Cardiac muscle cell (in vitro differentiated cells and primary cell): ENCODE measurements at places on chromosomes 12 and 14. TPM values are rescaled to one million over a fixed set of nuclear protein-coding genes. Genes with fewer than 3 reads are reported as not detected.
A peak's percentile ranks its signal among the peaks of the same experiment; 100 is the strongest.

GRCh38 chr14:51680031-51680430 is 28.3 kb downstream of the FRMD6 start:
- DNase-seq, result peak; percentile 46

DNA sequence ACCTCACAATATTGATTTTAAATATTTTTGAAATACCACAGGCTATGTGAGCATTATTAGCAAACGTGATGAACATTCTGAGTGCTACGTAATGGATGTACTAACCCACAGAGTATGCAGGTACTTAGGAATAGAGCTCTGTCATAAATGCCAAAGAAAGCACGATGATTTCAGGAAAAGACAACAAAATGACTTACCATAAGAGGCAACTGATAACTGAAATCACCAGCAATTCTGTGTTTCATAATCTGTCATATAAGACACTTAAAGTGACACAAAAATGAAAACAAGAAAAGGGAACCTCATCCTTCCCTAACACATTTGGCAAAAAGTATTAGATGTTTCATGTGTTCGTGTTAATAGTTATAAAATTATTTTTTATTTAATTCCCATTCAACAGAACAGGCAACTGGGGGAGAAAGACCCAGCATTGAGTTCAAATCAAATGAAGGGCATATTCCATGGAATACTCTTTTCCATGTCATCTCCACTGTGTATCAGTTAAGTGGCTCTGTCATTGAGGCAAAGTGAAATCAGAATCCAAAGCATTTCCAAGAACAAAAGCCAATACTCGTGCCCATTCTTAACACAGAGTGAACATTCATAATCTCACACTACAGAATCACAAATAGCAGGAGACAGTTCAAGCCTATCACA is 30.4 kb downstream of the ARMH4 start:
- no peak for DNase-seq

DNA sequence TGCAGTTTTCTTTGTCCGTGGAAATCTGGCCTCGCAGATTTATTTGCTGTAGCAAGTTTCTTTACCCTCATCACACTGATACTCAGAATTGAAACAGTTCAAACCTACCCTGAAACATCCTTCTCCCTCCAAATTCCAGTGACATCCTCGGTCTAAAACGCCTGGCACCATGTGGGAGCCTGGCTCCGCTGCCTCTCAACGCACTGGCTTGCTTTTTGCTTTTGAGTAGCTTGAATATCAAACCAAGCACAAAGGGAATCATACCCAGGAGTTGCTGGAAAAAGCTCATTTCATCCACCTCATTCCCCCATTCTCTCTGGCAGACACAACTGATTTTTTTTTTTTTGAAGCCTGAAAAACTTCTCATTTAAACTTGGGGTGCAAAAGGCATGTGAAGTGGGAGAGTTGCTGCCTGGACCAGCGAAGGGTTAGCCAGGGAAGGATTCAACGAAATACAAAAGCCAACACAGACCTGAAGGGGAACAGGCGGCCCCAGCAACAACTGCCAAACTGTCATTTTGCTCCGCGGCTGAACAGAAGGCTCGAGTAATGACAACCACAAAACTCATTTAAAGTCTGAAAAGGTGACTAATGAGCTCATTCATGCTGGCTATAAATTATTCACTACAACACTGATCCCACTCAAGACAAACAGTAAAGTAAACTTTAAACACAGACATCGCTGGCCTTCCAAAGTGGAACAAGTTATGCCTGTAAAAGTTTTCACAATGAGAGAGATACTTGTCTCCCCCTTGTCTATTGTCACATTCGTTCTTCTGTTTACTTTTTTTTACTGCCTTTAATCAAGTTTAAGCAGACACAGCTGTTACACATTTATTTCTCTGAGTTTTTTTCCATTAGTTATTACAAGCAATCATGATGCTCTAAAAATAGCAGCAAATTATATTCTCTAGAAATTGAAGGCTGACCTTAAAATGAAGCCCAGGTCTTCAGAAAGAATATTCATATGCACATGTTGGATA is 12.5 kb upstream of the FOXN3 start:
- no peak for DNase-seq

- DNase-seq, result no peak
These were observed 90.3 kb downstream of the PAX9 start for GRCh38 chr14:36751920-36752319.

Gene NKX2-1
- 0.11 TPM in 1 of 2 replicates, not detected in the other for polyA plus RNA-seq

GRCh38 chr14:36279306-36280190 is 40.9 kb downstream of the MBIP start:
- DNase-seq, result no peak

DNA sequence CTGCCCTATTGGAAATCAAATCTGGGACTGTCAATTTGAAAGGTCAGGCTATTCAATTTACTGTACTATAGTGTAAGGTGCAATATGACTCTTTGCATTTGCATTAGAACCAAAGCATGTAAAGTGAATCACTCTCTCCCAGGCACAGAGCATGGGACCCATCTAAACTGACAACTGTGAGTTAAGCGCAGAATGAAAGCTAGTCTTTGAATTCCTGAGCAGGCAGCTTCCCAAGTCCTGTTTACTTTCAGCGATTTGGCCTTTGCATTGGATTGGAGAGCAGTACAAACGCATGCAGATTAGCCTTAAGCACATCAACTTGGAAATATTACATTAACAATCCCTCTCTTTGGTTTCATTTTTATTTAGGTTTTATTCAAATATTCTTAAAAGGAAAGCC is 74.6 kb downstream of the RERG start:
- peak; percentile 28 for DNase-seq

GRCh38 chr14:93952829-93953228 is 23.5 kb downstream of the ASB2 start:
- DNase-seq, result no peak

Gene LGR5
- polyA plus RNA-seq, result 0.34 TPM in 1 of 2 replicates, not detected in the other

GRCh38 chr14:85536833-85537190 is 6.9 kb downstream of the FLRT2 start:
- no peak for DNase-seq

Gene CIROP
- polyA plus RNA-seq, result not detected in 2 replicates

- no peak for DNase-seq
These were observed 24.3 kb downstream of the VCPKMT start for GRCh38 chr14:50092006-50092555.

Gene KRT3
- not detected in 2 replicates for polyA plus RNA-seq

Gene CHST11
- polyA plus RNA-seq, result 20.5 and 24.2 TPM in 2 replicates

DNA sequence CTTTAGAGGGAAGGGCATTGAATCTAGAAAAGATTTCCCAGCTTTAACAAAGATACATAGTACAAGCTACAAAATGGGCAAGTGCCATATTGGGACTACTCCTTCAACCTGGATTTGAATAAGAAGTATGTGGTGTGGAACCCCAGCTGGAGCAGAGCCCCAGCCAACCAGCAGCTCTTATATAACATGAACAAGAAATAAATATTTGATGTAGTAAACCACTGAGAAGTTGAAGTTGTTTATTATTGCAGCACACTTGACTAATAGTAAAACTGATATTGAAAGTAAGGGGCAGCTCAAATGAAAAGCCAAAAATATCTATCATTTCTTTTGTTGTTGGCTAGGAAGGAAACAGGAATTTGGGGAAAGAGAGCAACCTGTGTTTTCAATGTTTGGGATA is 701.8 kb downstream of the TMTC2 start:
- DNase-seq, result no peak

DNA sequence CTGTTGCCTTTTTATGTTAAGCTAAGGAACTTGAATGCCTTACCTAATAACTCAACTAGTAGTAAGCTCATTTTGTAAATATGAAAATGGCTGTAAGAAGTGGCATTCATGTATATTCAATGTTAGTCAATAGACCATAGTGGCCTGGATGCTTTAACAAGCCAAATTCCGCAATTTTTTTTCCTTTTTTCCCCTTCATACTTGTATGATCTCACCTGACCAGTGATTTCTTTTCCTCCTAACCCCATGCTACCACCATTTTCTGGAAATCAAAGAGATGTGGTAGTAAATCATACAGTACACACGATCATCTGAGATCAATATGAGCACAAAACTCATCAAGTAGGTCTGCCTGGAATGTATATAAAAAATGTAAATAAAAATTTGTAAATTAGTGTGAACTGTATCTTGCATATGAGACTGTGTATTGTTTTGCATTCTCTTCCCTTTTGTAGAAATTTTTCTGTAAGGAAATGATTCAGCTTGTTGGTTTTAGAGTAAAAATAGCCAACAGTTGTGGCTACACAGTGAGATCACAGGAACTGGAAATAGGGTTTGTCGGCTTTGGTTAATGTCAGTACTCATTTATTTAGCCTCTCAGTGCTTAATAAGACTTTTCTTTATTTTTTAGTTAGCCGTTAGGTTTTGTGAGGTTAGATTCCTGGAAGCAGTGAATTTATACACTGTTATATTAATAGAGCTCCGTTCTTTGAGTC is 62.5 kb downstream of the ETNK1 start:
- DNase-seq, result peak; percentile 62

- peak; percentile 86 for DNase-seq
These were observed 9.3 kb upstream of the HDAC7 start for GRCh38 chr12:47828976-47829482.

GRCh38 chr14:63852817-63853731 is at the start of gene SYNE2:
SYNE2 (plus strand) TSS chr14:63853004; CDS start chr14:63909149, 56,145 bp downstream.
- peak; percentile 86 for DNase-seq

GRCh38 chr12:56333197-56333678 is 562 bp downstream of the PAN2 start:
- DNase-seq, result no peak

Gene DPPA3
- polyA plus RNA-seq, result not detected in 2 replicates

Gene RASAL1
- 0.24 TPM in 1 of 2 replicates, not detected in the other for polyA plus RNA-seq

- peak; percentile 94 for DNase-seq
These were observed 42.6 kb upstream of the MED13L start for GRCh38 chr12:116319898-116320621.

- no peak for DNase-seq
These were observed 49.9 kb downstream of the IFNG start for GRCh38 chr12:68109444-68110217.

DNA sequence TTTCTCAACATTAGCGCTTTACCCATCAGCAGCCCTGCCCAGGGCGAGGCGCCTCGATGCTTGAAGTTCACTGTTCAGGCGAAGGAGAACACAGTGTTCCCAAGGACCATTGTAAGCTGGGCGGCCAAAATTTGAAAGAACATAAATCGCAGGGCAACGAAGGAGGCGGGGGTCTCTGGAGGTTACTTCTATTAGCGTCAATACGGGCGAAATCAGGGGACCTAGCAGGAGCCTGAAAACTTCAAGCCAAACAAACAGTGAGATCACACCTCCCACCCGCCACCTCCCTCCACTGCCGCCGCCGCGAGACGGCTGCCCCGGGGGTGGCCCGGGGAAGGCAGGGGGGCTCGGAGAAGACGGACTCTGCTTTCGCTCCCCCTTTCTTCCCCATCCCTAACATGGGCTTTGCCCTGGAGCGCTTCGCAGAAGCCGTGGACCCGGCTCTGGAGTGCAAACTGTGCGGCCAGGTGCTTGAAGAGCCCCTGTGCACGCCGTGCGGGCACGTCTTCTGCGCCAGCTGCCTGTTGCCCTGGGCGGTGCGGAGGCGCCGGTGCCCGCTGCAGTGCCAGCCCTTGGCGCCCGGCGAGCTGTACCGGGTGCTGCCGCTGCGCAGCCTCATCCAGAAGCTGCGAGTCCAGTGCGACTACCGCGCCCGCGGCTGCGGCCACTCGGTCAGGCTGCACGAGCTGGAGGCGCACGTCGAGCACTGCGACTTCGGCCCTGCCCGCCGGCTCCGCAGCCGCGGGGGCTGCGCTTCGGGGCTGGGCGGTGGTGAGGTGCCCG is at the start of gene PDZRN4:
Gene PDZRN4, plus strand, starts transcription at position 263 of the 783 bp plus-strand sequence.
- peak; percentile 2 for DNase-seq

Gene FZD10
- polyA plus RNA-seq, result not detected in 2 replicates

DNA sequence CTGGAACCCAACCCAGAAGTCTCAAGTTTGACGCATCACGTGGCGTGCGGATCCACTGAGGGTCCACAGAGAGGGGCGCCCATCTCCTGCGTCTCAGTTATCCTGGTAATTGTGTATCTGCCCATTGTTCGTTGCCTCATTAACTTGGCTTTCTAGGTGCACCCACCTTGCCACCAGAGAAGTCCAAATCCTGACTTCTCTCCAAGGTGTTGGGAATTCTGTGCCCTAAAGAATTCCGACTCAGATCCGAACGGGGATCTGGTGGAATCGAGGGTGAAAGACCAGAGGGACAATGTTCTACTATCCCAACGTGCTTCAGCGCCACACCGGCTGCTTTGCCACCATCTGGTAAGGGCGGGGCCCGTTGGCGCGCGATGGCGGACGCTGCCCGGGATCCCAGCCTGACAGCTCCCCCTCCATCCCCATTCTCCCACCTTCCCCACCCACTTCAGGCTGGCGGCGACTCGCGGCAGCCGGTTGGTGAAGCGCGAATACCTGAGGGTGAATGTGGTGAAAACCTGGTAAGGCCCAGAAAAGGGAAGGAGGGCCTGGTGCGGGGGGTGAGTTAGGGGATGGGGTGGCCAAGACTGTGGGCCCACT is 481 bp downstream of the REC8 start:
- DNase-seq, result no peak

DNA sequence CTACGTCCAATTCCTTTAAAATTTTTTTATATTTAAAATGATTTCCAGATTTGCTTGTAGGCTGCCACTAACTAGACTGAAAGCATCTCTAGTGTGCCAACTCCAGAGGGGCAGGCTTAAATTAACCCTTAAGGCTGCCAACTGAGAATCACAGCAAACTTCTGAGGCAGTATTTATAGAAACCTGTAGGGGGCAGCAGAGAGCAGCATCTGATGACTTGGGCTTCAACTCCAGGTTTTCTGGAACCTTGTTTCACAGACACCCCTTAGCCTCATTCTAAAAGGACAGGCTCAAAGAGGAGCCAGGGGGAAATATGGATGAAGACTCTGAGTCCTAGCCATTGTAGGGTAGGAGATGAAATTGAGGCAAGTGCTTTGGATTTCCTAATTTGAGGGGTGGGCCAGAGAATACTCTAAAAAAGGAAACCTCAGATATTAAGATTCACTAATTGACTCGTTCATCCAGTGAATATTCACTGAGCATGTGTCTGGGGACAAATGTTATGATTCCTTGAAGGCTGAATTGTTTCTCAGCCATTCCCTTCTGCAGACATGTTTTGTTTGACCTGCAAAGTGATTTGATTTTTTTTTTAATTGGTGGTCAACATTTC is 63.3 kb upstream of the HSPB8 start:
- peak; percentile 62 for DNase-seq

Gene PMCH
- not detected in 2 replicates for polyA plus RNA-seq

Gene SYNDIG1L
- polyA plus RNA-seq, result 0.52 TPM in 1 of 2 replicates, not detected in the other

GRCh38 chr12:3777206-3777809 is 24.4 kb upstream of the CRACR2A start:
- DNase-seq, result peak; percentile 60

Gene PPP1R1A
- 196 and 266 TPM in 2 replicates for polyA plus RNA-seq
